ENCODE measurements at places on chromosomes 13 and 19.

DNA sequence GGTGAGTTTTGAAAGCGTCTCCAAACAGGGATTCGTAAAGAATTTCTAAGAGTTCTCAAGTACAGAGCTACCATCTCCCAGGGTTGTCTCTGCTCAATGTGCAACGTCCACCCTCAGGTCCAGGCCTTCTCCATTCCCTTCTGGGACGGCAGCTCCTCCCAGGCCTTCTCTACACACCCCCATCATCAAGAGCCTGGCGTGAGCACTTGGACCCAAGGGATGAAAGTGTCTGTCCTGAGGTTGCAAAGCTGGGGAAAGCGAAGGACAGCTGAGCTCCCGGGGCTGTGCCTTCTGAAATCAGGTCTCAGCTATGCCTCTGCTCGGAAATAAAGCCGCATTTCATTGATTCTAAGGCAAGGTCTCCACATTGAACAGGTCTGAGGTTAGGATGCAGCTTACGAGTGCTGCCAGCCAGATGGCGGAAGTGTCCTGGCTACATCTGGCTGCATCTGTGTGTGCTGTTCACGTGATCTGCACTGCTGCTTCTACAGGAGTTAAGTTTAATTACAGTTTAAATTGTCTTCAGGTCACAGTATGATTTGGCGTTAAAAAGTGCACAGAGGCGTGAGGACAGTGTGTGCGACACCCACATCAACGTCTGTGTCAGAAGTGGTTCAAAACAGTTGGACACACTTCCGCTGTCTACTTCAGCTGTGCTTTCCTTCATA is 27.0 kb upstream of the MIER2 start:
- no peak for DNase-seq

GRCh38 chr19:41888926-41889325 is 5.9 kb downstream of the ARHGEF1 start:
- no peak for DNase-seq

GRCh38 chr13:46598820-46599180 is 45.8 kb downstream of the LRCH1 start:
- no peak for DNase-seq

DNA sequence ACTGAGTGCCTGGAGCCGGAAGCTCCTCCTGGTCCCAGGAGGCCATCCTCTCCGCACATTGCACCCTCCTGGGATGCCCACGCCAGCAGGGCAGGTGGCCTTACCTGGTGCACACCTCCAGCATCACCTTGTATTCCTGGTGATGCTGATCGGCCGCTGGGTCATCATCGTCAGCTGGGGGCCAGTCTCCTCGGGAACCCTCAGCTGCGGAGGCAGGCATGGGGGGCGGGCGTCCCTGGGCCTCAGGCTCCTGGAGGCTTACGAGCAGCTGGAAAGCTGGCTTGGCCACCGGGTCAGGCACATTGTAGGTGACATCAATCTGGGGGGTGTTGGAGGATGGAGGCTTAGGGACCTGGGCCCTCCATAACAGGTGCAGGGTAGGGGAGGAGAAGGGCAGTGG is 13.7 kb downstream of the F2RL3 start:
- DNase-seq = no peak

- DNase-seq = no peak
Observed at GRCh38 chr19:23437901-23438300, 42.6 kb upstream of the ZNF91 start.

DNA sequence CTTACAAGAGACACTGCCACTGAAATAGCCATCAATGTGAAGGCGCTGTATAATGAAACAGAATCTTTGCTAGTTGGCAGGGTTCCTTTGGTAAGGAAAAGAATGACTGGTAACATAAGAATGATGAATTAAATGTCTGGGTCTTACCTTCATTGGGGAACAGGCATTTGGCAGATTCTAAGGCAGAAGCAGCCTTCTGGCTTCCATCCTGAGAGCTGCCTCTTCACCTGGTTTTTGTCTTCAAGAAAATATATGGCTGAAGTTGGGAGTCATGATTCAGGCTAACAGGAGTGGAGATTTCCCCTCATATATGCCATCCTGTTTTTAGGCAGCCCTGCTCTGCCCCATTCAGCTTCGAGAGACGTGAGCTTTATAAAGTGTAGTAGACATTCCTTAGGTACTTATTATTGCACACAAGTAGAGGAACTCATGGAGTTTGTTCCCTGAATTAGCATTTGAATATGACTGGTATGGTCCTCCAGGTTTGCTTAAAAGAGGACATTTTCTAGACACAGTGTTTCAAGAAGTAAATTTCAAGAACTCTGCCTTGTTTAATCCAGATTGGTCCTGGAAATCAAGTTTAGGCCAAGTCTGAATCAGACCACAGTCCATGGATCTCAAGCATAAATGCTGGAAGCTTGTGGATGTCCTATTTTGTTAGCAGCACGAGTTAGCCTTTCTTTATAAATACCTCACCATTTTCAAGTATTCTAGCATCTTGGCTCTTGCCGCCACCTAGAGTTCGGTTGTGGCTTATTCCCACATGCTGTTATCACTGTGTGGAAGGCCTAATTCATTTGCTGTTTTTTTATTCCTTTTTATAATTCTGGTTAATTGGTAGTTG is 56.2 kb upstream of the AKAP11 start:
- DNase-seq = no peak

DNA sequence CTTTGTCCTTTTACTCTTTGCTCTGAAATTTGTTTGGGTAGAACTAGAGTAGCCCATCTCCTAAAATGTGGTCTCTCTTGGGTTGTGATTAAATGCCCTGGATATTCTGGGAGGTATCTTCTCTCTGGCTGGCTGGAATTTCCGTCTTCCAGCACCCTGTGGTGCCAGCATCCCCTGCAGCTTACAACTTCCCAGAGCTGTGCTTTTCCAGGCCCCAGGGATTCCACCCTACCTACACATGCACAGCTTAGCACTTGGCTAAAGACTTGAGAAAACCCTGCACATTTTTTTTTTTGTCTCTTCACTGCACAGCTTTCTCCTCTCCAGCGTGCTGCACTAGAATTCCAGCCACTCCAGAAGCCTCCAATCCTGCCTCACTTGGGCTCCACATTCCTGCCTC is 334.7 kb downstream of the IRS2 start:
- DNase-seq = no peak

All from stimulated activated CD4-positive, alpha-beta T cell treated with anti-CD3 and anti-CD28 coated beads, Interleukin-4, amount 100 ng/mL, for 24 hours (primary cell).